Chondrocyte (in vitro differentiated cells): ENCODE measurements at places on chromosomes 4 and X.

DNA sequence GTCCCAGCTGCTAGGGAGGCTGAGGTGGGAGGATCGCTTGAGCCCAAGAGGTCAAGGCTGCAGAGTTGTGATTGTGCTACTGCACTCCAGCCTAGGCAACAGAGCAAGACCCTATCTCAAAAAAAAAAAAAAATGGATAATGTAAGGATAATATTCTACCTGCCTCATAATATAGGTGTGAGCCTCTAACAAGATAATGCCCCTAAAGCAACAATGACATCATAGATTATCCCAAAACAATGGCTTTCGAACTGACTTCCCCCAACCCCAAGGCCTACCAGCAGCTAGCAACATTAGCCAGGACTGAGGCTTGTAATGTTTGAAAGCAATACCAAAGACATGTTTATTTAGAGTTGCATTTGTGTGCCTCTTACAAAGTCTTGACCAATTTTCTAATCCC is 33.9 kb upstream of the ATP6AP2 start:
- no peak overlapping the region for H3K27ac ChIP-seq
- peaks cover 29% of the 10 kb centered on the region for H3K4me1 ChIP-seq
- no peaks in the 10 kb centered on the region for H3K27me3 ChIP-seq
- H3K36me3 ChIP-seq, result no peaks in the 10 kb centered on the region

GRCh38 chr4:162499478-162499877 is 335.7 kb upstream of the FSTL5 start:
- H3K27me3 ChIP-seq, result peaks cover 14% of the 10 kb centered on the region
- no peak for DNase-seq
- H3K4me3 ChIP-seq, result no peak overlapping the region
- H3K4me1 ChIP-seq, result no peaks in the 10 kb centered on the region
- no peaks in the 10 kb centered on the region for H3K36me3 ChIP-seq

- H3K4me1 ChIP-seq, result no peaks in the 10 kb centered on the region
- H3K36me3 ChIP-seq, result no peaks in the 10 kb centered on the region
- H3K27ac ChIP-seq, result no peak overlapping the region
- no peak overlapping the region for H3K4me3 ChIP-seq
Measured at GRCh38 chr4:37437163-37437562, 192.6 kb downstream of the NWD2 start.

- peaks cover 5% of the 10 kb centered on the region for H3K4me1 ChIP-seq
- no peak overlapping the region for H3K4me3 ChIP-seq
Measured at GRCh38 chr4:7623468-7623867, 188.7 kb upstream of the PSAPL1 start.

- H3K27ac ChIP-seq, result no peak overlapping the region
- no peaks in the 10 kb centered on the region for H3K36me3 ChIP-seq
- H3K27me3 ChIP-seq, result no peaks in the 10 kb centered on the region
- no peaks in the 10 kb centered on the region for H3K4me1 ChIP-seq
- no peak for DNase-seq
- no peak overlapping the region for H3K4me3 ChIP-seq
Measured at GRCh38 chrX:150446995-150447394, 83.9 kb downstream of the MAMLD1 start.

DNA sequence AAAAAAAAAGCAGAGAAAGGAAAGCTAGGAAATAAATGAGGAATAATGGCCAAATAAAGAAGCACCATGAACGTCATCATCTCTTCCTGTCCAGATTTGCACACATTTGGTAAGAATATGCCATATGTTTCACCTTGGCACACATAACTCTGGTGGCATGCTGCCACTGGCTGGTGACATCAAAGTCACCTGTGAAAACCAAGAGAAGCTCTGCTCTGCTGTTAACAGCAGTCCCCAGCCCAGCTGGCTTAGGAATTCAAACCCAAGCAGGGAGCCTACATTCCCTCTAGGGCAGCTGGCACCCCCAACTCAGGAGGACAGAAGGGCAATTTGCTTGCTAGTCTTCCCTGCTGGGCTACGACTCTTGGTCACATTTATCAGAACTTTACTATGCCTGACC is 77.6 kb downstream of the RASL11B start:
- no peaks in the 10 kb centered on the region for H3K27me3 ChIP-seq
- no peak overlapping the region for H3K27ac ChIP-seq
- DNase-seq, result no peak
- no peak overlapping the region for H3K4me3 ChIP-seq
- H3K36me3 ChIP-seq, result peaks cover 3% of the 10 kb centered on the region

DNA sequence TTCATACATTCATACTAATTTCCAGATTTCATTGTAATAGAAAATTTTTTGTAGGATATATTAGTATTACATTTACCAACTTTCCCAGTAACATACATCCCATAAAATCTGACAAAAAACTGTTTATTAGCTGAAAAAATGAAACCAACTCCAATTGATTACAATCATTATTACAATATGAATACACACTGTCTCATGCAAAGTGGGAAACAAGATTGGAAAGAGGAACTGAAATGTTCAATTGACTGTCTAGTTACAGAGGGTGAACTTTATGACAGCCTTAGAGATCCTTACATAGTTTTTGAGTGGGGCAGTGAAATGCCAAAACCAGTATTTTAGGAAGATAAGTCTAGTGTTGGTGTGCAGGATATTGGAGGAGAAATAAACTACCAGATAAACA is 2.3 kb upstream of the AMBN start:
- no peak overlapping the region for H3K27ac ChIP-seq
- no peaks in the 10 kb centered on the region for H3K36me3 ChIP-seq
- DNase-seq, result no peak
- no peak overlapping the region for H3K4me3 ChIP-seq
- H3K4me1 ChIP-seq, result no peaks in the 10 kb centered on the region

DNA sequence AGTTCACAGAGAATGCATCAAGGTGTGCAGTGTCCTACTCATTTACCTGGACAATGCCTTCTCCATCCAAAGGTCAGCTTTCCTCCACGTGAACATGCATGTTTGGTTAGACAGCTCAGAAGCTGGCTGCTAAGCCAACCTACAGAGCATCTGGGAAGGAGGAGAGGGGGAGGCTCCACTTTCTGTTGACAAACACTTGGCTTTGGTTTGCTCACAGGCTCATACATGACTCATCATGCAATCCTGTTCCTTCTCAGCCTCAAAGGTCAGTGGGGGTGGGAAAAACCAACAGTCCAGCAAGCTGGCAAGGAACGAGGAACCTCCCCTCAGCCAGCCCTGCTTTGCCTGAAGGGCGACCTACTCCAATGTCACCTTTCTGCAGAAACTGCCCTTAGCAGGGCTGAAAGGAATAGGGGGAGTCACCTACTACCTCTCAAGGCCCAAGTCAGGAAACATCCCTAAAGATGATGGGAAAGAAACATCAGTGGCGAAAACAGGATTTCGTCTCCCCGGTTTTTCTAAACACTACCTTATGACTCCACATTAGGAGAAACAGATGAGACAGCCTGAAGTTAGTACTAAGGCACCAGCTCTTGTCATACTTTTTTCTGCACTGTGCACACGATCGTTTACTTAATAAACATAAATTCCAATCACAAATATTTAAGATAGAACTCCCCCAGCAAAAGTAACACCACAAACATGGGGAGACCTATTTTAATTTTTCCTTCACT is 37.9 kb downstream of the RELL1 start:
- H3K27me3 ChIP-seq, result no peaks in the 10 kb centered on the region
- peaks cover 4% of the 10 kb centered on the region for H3K36me3 ChIP-seq
- H3K27ac ChIP-seq, result no peak overlapping the region
- DNase-seq, result no peak

DNA sequence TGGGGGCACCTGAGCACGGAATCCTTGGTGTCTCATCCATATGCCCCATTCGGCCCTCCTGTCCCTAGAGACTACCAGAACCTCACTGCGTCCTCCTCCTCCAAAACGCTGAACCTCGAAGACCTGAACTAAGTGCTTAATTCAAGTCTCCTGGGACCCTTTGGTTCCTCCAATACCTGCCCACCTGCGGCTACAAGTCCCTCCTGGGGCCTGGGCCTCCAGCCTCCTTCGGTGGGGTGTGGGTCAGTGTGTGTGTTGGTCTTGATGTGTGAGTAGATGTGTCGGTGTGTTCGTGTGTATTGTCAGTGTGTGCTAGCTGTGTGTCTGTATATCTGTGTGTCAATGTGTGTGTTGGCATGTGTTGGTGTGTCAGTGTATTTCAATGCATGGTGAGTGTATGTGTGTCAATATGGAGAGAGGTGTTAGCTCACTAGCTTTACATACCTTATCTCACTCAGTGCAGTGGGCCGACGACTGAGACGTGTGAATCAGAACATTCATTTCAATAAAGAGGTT is 2.6 kb upstream of the SEPTIN6 start:
- peaks cover 21% of the 10 kb centered on the region for H3K4me1 ChIP-seq
- H3K4me3 ChIP-seq, result no peak overlapping the region
- no peaks in the 10 kb centered on the region for H3K27me3 ChIP-seq
- H3K27ac ChIP-seq, result no peak overlapping the region

DNA sequence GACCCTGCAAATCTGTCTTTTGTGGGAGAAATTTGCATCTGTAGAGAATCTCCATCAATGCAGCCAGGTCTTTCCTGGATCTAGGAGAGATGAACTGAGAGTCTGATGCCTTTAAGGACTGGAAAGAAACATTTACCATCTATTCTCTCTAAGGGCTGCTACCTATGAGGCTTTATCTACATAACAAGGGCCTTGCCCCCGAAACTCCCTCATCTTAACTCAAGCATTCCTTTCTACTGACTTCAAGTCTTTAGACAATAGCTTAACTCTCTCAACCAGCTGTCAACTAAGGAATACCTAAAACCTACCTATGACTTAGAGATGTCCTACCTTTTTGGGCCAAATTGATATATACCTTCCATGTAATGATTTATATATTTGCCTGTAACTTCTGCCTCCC is 32.1 kb downstream of the MAGEB17 start:
- peaks cover 1% of the 10 kb centered on the region for H3K36me3 ChIP-seq
- DNase-seq, result no peak
- peaks cover 3% of the 10 kb centered on the region for H3K4me1 ChIP-seq
- H3K27ac ChIP-seq, result no peak overlapping the region
- H3K4me3 ChIP-seq, result no peak overlapping the region

DNA sequence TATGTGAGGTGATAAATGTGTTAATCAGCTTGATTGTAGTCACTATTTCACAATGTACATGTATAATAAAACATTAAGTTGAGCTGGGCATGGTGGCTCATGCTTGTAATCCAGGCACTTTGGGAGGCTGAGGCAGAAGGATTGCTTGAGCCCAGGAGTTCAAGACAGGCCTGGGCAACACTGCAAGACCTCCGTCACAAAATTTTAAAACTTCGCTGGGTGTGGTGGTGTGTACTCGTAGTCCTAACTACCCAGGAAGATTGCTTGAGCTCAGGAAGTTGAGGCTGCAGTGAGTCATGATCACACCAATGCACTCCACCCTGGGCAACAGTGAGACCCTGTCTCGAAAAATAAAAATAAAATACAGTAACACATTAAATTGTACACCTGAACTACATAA is 20.1 kb downstream of the LYAR start:
- H3K4me1 ChIP-seq, result peaks cover 3% of the 10 kb centered on the region
- H3K27ac ChIP-seq, result no peak overlapping the region
- H3K36me3 ChIP-seq, result peaks cover 22% of the 10 kb centered on the region
- no peaks in the 10 kb centered on the region for H3K27me3 ChIP-seq

- H3K27ac ChIP-seq, result no peak overlapping the region
- peaks cover 5% of the 10 kb centered on the region for H3K4me1 ChIP-seq
- no peak overlapping the region for H3K4me3 ChIP-seq
- no peaks in the 10 kb centered on the region for H3K27me3 ChIP-seq
- peaks cover 6% of the 10 kb centered on the region for H3K36me3 ChIP-seq
Measured at GRCh38 chrX:30673127-30673796, 20.0 kb downstream of the GK start.

DNA sequence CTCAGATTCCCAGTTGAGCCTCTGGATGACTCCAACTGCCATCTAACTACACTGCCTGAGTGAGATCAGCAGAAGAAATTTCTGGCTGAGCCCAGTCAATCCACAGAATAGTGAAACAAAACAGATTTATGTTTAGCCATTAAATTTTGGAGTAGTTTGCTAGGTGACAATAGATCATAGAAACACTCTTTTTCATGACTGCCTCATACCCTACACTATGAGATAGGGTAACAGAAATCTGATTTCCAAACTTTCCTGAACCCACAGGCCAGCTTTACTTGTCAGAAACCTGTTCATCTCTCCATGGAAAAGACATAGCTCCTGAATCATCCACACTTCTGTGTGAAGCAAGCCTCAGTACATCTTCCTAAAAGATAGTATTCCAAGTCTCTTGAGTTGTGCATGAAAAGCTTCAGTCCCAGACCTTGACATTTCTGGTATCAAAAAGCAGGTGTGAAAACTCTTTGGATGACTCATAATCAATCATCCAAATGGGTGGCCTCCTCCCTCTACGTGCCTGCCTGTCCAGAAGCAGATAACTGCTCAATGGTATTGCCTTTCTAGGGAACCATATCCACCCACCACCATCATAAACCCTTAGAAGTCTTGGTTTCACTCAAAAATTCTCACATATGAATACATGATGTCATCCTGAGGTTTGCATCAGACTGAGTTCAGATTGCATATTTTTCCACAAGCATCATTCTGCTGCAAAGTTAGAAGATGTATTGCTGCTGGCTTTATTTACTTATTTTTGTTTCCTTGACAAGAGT is 47.5 kb upstream of the RAP2C start:
- no peak overlapping the region for H3K4me3 ChIP-seq
- no peak for DNase-seq

DNA sequence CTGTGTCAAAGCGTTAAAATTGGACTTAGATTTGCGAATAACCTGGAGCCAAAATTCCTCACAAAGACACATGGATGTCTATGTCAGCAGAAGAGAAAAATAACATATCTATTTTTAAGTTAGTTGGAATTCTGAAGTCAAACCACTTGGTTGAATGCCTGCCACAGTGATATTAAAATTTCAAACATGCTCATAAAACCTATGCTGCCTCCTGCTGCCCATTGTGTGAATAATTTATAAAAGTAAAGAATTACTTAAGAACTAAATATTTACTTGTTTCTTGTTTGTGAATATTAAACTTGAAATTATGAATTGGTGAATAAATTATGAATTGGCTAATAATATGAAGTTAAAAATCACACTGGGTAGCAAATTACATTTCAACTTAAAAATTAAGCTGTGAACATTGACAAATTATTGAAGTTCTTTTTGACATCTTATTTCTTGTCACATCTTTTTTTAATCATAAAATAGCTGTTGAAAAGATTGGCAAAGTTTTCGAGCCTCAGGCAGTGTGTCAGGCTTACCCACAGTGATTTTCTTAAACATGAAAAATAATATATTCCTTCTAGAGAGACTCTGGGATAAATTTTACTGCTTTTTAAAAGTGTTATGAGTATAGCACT is 35.4 kb downstream of the FABP2 start:
- H3K4me1 ChIP-seq, result peaks cover 26% of the 10 kb centered on the region
- no peaks in the 10 kb centered on the region for H3K36me3 ChIP-seq
- no peaks in the 10 kb centered on the region for H3K27me3 ChIP-seq
- H3K27ac ChIP-seq, result peak overlapping the region; percentile 55
- DNase-seq, result no peak
- H3K4me3 ChIP-seq, result no peak overlapping the region

GRCh38 chr4:25178838-25179261 is 18.6 kb upstream of the SEPSECS start:
- H3K4me3 ChIP-seq, result no peak overlapping the region
- H3K36me3 ChIP-seq, result no peaks in the 10 kb centered on the region
- H3K27ac ChIP-seq, result no peak overlapping the region
- H3K4me1 ChIP-seq, result peaks cover 22% of the 10 kb centered on the region

GRCh38 chrX:41720125-41720779 is 3.7 kb upstream of the GPR82 start:
- peak overlapping the region; percentile 68 for H3K27ac ChIP-seq
- peaks cover 6% of the 10 kb centered on the region for H3K36me3 ChIP-seq
- peaks cover 13% of the 10 kb centered on the region for H3K4me1 ChIP-seq
- no peak overlapping the region for H3K4me3 ChIP-seq
- no peaks in the 10 kb centered on the region for H3K27me3 ChIP-seq

GRCh38 chr4:37970702-37971101 is 10.5 kb downstream of the PTTG2 start:
- no peaks in the 10 kb centered on the region for H3K27me3 ChIP-seq
- H3K4me1 ChIP-seq, result peaks cover 38% of the 10 kb centered on the region
